ENCODE measurements at places on chromosomes 1 and 21.
A peak's percentile ranks its signal among the peaks of the same experiment; 100 is the strongest.

DNA sequence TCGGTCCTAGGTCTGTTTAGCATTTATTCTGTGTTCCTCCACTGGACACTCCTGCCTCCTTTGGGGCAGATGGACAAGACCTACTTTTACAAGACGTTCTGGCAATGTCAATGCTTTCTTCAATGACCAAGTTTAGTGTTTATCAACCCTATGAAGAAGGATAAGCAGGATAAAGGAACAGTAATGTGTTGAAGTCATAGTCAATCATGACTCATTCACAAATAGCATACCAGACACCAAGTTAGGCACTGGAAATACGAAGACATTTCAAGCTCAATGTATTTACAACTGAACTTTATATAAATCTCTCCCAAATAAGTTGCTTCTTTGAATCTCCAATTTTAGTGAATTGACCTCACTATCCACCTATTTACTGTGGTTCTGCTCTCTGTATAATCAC is 4.8 kb upstream of the SLC35D1 start:
- DNase-seq: no peak

DNA sequence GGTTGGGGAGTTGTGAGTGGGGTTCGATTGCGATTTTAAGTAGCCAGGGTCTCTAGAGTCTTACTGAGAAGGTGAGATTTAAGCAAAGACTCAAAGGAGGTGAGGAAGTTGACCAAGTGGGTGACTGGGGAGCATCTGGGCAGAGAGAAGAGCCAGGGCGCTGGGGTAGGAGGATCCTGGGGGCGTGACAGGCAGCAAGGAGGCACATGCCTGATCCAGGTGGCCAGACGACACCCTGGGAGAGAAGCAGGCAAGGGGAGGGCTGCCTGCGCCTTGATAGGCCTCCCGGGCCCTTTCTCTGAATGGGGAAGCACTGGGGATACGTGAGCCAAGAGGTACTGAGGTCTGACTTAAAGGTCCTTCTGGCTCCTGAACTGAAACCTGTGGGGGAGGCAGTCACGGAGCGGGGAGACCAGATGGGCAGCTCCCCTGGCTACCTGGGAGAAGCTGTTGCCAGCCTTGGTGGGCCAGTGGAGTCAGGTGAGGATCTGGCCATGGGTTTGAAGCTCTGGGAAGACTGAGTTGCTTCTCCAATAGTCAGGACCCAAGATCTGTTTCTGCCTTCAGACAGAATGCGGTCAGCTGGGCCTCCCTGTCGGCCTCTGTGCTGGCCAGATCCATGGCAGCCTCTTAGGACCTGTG is 5.4 kb downstream of the ZBTB48 start:
- no peak for DNase-seq

DNA sequence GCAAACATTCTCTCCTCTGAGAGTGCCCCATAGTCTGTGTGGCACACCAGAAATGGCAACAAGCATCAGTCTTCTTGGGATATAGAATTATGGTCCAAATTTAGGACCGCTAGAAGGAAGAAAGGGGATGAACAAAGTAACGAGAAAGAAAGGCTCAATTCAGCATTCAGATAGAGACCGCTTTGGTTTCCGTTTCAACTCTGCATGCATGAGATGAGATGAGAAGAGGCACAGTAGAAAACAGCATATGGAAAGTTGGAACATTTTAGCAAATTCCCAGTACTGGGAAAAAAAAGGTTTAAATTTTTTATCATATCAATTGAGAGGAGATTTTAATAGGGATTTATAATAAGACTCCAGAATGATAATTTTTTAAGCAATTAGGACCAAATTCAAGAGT is 595.5 kb upstream of the CHRM3 start:
- no peak for DNase-seq

- no peak for DNase-seq
Observed at GRCh38 chr1:186413319-186413718, 37.7 kb downstream of the ODR4 start.

DNA sequence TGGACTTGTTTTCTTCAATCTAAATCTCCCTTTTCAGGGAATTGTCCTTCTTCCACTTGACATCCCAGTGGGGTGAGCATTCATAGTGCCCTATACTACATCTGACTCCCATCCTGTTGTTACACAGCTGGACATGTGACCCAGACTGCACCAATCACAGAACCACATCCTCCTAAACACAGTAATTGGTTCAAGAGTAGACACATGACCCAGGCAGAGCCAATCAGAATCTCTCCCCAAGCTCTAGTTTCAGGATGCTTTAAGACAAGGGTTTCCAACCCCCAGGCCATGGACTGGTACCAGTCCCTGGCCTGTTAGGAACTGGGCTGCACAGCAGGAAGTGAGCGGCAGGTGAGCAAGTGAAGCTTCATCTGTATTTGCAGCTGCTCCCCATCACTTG is 5.6 kb upstream of the DDOST start:
- peak; percentile 48 for DNase-seq

All from activated CD8-positive, alpha-beta T cell treated with anti-CD3 and anti-CD28 coated beads, Interleukin-2, amount 10 ng/mL, durations not matched to agents 7 days and 5 days (primary cell).